Stimulated activated effector memory CD8-positive, alpha-beta T cell treated with anti-CD3 and anti-CD28 coated beads, Interleukin-12 subunit alpha, Interleukin-12 subunit beta, amount 100 ng/mL, for 72 hours (primary cell): ENCODE measurements at places on chromosomes 12 and 14.

GRCh38 chr12:80867941-80868340 is 69.8 kb downstream of the LIN7A start:
- no peak for DNase-seq

- no peak for DNase-seq
Measured at GRCh38 chr12:5308216-5308615, 123.7 kb upstream of the NTF3 start.

DNA sequence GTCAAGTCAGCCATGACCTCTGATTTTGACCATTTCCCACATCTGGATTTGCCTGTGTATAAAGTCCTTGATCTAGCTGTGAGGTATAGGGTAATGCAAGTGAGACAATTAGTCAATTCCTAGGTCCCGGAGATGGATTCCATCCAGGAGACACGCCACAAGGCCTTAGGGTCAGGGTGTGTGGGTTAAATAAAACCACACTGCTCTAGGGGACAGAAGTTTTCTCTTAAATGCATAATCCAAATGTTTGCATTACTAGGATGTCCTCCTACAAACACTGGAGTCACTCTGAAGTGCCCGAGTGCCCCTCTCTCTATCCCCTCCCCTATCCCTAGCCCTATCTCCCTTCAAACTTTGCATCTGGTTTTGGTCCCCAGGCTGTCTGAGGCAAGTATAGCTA is 26.8 kb downstream of the LRIG3 start:
- DNase-seq, result no peak

DNA sequence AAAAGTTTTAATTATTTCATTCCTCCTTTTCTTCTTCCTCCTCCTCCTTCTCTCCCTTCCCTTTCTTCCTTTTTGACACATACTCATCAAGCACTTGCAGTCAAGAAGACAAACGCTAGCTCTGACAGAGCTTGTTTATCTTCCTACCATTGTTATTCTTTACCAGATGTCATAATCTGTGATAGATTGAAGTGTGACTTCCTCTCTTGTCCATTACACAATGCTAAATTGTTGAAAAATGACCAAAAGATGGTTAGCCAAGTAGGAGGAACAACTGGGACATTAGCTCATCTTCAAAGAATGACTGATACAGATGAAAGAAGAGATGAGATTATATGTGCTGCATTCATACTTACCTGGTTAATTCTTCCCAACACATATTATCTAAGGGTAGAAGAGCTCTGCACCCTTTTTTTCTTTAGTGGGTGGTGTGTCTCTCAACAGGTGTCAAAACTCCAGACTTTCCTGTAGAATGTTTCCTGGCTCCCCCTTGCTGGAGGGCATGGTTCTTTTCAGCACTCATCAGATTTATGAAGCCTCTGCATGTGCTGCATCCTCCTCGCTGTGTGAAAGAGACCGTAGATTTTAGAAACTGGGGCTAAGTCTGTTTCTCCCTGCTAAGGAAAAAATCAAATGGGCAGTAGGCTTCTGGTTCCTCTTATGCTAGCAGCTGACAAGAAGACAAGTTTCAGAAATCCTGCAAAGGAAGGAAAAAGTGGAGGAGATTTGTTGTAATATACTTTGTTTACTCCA is 147.1 kb downstream of the TMX1 start:
- no peak for DNase-seq

DNA sequence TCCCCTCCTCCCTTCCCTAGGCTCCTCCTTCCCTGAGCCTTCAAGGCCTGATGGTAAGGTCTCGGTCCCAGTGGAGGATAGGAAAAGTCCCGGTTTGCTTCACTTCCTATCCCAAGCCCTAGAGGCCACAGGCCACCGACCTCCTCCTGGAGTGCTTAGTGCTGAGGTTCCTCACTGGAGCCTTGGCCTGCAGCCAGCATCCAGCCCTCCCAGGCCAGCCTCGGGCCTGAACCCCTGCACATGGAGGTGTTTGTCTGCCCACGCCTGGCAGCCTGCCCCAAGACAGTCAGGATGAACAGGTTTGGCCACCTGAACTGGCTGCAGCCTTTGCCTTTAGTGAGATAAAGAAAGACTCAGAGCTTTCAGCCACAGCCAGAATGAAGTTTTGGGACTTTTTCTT is 15.8 kb upstream of the KRT7 start:
- no peak for DNase-seq

DNA sequence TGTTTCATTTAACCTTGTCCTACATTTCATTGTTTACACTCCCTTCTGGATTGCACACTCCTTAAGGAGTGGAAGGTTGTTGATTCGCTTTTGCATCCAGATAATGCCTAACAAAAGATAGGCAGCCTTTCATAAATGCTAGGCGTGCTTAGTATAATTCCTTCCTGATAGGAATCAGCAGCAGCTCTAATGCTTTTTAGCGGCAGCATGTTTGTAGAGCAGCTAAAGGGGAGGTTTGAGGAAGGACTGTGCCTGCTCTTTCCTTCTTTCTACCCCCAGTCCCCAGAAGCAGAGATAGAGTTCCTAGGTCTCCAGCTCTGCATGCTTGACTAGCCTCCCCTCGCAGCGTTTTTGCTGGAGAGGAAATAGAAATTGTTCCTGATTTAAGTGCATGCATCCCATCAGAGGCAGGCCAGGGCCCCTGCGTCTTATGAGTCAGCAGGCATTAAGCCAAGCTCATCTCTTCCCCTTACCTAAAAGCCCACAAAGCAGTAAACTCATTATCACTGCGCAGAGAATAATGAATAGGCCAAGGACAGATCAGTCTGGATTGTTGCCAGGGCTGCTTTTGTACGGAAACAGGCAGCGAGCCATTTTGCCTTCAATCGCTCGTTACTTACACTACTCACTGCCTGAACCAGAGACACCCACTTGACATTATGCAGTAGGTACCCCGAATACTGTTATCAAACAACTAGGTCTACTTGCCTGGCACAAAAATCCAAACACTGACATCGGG is 14.0 kb upstream of the TBPL2 start:
- no peak for DNase-seq

GRCh38 chr12:125167658-125168057 is 102.4 kb downstream of the AACS start:
- DNase-seq, result no peak

DNA sequence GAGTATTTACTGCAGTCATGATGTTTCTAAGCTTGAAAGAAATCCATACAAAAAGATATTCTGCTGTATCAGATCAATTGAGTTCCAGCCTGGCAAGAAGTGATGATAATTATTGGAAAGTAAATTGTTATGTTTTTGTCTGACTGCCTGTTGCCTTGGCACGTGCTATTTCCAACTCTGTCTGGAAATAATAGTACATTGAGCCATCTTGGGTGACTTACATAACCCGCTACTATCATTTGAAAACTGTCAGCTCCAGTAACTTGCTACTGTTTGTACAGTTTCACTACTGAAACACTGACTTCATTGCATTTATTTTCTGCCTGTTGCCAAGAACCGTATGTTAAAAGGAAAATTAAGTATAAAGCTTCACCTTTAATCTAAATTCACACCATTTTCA is 318.6 kb downstream of the ITPR2 start:
- no peak for DNase-seq
